Karpas-422 (cell line): ENCODE measurements at places on chromosomes 2 and 18. TPM values are rescaled to one million over a fixed set of nuclear protein-coding genes. Genes with fewer than 3 reads are reported as not detected.
A peak's percentile ranks its signal among the peaks of the same experiment; 100 is the strongest.

CHRNG gene
- not detected in 2 replicates for total RNA-seq

TGFA gene
- total RNA-seq, result not detected in 2 replicates

SLC19A3 gene
- not detected in 2 replicates for total RNA-seq

RAB31 gene
- not detected in 2 replicates for total RNA-seq

DCC gene
- not detected in 2 replicates for total RNA-seq

FEV gene
- total RNA-seq, result not detected in 2 replicates

IL1RN gene
- not detected in 2 replicates for total RNA-seq

DNAJC5G gene
- not detected in 2 replicates for total RNA-seq

CHST9 gene
- not detected in 2 replicates for total RNA-seq

HOXD12 gene
- 1.0 and 1.9 TPM in 2 replicates for total RNA-seq

IL36G gene
- total RNA-seq, result not detected in 2 replicates

UPP2 gene
- not detected in 2 replicates for total RNA-seq

DNA sequence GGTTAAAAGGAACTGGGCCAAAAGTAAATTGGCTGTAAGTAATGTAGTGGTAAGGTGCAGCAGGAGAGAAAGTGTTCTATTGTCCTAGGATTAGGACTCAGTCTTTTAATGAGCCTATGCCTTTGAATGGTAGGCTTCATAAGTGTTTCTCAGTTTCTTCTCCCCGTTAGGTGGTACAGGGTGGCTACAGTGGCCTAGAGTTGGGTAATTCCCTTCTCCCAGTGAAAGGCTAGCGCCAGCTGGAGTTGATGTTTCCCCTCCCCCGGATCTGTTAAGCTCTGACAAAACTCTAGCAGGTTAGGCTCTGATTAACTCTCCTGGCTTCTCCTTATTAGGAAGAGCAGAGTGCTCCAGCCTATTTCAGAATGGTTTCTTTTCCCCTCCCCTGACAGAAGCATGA lies 127.7 kb downstream of the DNAH6 start:
- DNase-seq, result no peak

DNA sequence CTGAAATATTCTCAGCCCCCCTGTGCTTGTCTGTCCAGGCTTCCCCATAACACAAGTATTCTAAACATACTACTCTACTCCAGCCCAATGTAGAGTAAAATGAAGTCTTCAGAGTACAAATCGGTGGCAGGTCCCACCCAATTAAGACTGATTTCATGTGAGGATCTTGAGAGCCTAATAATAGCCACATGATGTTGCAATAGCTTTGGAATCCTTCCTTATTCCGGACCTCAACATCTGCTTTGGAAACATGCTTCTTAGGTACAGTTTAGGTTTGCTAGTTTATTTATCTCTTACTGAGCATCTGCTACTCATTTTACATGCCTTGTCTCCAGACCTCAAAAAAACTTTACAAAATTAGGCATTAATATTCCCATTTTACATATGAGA lies 207.3 kb upstream of the RAB6C start:
- DNase-seq, result no peak

GRCh38 chr2:147588191-147588590 lies 256.6 kb upstream of the ACVR2A start:
- no peak for DNase-seq

DNA sequence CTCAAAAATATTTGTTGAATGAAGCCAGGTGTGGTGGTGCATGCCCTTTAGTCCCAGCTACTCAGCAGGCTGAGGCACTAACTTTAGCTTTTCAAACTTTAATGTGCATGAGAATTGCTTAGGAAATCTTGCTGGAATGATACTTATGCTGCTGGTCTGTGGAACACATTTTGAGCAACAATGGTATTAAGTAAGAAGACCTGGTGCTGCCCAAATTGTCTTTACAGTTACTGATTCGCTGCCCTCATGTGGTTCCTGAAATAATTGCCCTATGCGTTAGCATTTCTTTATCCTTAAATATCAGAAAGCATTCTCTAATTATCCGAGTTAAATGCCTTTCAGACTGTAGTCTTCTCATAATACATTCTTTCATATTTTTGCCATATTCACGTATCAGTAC lies 76.0 kb upstream of the SESTD1 start:
- no peak for DNase-seq

- DNase-seq, result no peak
These were observed 94.5 kb downstream of the SH3RF3 start for GRCh38 chr2:109223490-109223889.

- DNase-seq, result peak; percentile 97
These were observed 98.3 kb upstream of the ID2 start for GRCh38 chr2:8583400-8584173.

DNA sequence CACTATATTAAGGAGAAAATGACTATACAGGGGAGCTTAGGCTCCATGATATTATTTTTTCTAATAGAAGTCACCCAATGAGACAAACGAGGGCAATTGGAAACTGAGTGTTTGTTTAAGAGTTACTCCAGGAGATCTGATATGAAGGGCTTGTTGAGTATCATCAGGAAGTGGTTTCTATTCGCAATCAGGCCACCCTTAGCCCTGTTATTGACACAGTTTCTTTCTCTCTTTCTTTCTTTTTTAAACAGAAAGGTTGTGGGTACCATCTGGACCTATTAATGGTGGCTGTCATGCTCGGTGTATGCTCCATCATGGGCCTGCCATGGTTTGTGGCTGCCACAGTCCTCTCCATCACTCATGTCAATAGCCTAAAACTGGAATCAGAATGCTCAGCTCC lies 117.3 kb downstream of the DPP4 start:
- no peak for DNase-seq

DNA sequence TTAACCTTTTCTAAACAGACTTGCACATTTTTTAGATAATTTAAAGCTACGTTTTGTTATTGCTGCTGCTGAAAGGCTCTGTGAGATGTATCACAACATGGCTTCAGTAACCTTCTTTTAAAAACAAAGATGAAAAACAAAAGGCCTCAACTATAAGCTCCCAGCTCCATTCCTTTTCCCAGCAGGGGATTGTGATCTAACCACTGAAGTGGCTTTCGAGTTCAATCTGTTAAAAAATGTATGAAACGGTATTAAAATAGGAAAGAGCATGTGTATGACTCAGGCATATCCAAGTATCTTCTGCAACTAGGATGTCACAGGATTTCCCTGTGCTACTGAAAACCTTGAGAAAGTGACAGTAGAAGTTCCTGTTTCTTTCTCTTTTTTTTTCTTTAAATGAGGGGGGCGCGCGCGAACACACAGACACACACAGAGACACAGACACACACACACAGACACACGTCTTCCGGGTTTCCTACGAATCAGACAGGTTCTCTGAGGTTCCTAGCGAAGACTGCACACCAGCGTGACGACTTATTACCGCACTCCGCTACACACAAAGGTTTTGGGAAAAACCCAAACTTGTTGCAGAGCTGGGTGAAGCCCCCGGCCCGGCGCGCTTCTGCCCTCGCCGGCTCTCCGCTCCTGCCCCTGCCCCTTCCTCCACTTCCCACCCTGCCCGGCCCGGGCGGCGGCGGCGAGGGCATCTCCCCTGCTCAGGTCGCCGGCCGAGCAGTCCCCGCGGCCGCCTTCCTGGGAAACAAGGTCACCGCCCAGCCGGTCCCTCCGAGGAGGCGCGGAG lies 86.8 kb downstream of the RBMS1 start:
- peak; percentile 74 for DNase-seq

DNA sequence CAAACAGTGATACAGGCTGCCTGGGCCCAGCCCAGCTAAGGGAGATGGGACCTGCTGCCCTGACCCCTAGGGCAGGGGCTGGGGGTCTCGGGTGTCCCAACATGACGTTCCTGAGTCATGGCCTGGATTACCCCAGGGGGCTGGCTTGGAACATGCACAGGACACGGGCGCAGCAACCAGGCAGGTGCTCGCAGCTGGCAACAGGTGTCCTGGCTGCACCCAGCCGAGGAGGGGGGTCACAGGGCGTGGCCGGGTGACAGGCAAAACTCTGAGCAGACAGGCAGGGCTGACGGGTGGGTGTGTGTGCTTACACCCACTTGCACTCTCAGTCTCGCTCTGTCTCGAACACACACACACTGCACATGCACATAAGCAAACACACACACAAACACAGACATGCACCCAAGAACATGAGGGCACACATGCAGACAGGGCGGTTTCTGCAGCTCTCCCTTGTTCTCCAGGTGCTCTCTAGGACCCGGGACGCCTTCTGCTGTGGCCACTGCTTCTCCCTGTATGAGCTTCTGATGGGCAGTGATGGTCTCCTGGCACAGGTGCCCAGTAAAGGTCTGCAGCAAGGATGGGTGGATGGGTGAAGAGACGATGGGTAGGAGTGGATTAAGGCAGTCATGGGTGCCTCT lies 33.7 kb upstream of the TAF1B start:
- peak; percentile 27 for DNase-seq

DNA sequence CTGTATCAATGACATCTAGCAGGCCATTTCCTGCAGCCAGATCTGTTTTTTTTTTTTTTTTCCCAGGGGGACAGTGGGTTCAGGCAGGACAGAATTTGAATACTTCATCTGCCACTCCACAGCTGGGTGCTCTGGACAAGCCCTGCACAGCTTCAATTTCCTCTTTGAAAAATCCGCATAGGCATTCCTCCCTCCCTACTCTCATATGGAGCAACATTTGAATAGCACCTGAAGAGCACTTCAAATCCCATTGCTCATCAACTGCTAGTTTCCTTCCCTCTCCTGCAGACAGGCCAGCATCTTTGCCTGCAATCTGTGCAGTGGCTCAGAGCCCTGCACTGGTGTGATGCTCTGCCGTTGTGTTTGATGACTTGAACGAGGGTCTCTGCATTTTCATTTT lies 326.3 kb downstream of the TSN start:
- DNase-seq, result peak; percentile 83

DNA sequence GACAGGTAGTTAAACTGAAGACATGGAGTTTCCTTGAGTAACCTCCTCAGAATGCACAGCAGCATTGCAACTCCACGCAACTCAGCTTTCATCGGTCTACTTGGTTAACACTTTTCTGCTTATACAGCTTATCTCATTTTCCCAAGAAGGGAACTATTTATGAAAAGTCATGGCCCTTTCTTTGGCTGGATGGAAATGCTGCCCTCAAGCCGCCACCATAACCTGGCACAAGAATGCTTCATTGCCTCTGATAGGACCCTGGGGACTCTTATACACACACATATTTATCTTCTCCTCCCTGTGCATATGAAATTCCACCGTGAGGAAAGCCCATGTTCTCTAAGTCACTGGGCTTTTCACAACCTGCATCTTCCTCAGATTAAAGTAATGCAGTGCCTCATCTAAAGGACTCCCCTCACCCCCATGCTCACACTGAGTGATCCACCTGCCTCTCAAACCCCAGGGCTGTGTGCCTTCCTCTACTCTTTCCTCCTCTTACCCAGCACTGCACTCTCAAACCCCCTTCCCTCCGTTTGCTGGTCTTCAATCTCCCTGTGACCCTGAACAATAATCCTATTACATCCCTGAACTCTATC lies 192.0 kb upstream of the HNRNPA3 start:
- DNase-seq, result no peak

- DNase-seq, result no peak
These were observed 116.6 kb downstream of the SLC4A3 start for GRCh38 chr2:219744066-219744465.

GRCh38 chr2:101255501-101255900 lies 2.8 kb downstream of the CNOT11 start:
- no peak for DNase-seq

DNA sequence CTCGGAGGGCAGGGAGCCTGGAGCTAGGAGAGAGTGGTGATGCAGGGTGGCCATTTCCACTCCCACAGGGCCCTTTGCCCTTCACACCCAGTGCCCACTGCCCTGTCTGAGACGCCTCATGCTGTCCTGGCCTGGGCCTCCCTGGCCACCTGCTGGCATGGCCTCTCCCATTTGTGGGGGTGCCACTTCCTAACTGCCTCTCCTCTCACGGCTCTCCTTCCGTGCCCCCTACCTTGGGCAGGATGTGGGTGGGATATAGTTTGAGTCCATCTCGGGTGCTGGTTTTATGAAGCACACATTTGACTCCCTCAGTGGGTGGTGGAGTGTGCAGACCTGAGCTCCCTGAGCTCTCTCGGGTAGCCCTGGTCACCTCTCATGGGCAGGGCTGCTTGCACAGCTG lies 46.0 kb downstream of the DGKD start:
- DNase-seq, result no peak

DNA sequence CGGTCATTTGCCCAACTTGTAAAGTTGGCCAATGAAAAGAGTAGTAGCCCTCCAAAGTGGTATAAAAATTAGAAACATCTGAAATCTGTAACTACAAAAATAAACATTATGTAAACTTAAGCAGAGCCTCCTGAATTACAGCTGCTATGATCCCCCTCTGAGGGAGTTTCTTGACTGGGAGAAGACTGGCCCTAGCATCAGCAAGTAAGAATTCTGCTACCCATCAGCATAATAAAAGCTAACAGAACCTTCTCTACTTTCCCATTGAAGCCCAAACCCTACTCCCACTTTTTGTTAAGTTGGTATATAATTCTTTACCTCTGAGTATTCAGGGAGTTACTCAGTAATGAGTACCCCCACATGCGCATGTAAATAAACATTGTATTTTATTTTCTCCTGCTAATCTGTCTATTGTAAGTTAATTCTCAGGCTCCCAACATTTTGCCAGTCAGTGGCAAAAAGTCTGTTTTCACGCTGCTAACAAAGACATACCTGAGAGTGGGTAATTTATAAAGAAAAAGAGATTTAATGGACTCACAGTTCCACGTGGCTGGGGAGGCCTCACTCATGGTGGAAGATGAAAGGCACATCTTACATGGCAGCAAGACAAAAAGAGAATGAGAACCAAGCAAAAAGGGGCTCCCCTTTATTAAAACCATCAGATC lies 71.3 kb downstream of the MYL12B start:
- no peak for DNase-seq
